Activated T-cell treated with anti-CD3 and anti-CD28 coated beads, Interleukin-2, amount 50 U/mL, for 4 hours (primary cell): ENCODE measurements at places on chromosomes 7 and 10. TPM values are rescaled to one million over a fixed set of nuclear protein-coding genes. Genes with fewer than 3 reads are reported as not detected.

- DNase-seq, result no peak
Measured at GRCh38 chr10:102783568-102783967, 39.8 kb downstream of the WBP1L start.

DNA sequence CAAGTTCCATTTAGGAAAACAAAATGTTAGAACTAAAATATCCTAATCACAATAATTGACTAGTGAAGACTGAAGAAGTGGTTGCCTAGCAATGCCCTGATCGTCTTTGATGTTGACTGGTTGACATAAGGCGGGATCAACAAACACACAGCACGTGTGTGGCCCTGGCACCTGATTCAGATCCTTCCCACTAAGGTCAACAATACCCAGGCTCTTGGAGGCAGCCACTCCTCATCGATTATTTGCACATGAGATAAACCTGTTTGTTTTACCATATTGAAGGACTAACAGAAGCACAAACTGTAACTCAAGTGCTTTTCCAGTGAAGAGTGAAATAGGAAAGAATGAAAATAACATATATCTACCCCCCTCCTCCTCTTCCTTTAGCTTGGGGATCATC is 15.6 kb downstream of the FANK1 start:
- no peak for DNase-seq

DNA sequence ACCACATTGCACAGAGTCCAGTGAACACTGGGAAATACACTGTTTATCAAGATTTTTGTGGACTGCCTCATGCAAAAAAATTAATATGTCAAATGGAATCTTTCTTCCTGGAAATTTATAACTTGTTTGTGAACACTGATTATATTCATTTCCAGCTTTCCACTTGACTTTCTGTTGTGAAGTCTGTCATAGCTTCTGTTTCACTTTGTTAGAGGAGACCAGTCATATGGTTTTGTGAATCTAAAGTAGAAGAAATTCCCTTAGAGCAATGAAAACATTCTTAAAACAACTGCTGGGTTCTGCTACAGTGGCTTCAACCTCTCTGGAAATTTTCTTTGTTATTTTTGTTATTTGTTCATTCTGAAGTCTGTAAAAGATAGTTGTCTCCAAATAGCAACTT is 349.5 kb upstream of the NFE2L3 start:
- DNase-seq, result no peak

DNA sequence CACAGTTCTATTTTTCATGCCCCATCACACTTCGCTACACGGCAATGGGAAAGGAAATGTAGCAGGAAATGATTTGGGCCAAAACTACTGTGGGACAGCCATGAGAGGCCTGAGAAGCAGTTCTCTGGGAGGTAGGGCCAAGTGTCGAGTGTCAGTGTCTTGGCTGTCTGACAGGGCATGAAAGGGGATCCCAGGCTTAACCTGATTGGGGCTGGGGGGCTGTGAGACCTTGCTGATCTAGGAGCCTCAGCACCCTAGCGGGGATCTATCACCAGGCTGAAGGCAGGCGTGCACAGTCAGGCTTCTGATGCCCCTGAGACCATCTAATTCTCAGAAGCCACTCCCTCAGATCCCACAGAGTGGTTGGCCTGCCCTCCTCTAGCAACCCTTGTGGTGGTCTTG is 58.2 kb upstream of the SLC25A13 start:
- no peak for DNase-seq

DNA sequence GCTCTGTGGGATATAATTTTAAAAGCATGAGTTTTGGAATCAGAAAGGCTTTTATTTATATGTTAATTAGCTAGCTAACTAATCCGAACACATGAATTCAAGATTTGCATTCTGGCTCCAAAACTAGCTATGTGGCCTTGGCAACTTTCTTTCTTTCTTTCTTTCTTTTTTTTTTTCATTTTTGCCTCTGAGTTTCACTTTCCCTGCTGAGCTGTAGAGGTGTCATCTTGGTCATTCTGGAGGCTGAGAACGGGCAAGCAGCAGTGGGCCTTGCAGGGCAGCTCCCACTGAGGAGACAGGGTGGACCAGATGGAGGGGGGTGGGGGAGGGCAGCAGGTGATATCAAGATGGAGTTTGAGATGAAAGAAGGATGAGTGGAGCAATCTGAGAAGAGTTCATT is 24.8 kb upstream of the SFMBT2 start:
- no peak for DNase-seq

GRCh38 chr7:135285547-135286233 is 52.1 kb downstream of the STRA8 start:
- no peak for DNase-seq

DNA sequence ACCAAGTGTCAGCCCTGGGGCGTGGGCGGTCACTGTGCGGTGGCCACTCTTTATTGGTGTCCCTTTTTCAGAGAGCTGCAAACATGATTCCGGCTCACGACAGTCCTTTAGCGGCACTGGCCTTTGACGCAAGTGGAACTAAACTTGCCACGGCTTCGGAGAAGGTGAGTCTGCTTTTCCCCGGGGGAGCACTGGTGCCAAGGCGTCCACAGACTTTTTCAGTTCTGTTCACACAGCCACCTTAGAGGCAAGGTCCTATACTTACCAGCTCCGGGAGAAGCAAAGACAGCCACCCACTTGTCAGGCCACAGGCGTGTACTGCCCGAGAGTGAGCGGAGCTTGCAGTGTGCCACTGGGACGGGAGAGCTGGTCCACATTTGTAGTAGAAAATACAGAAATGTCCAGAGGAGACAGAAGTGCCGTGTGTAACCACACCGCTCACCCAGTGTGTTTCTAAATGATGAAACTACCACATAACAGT is 27.9 kb downstream of the WIPI2 start:
- DNase-seq, result no peak

DNA sequence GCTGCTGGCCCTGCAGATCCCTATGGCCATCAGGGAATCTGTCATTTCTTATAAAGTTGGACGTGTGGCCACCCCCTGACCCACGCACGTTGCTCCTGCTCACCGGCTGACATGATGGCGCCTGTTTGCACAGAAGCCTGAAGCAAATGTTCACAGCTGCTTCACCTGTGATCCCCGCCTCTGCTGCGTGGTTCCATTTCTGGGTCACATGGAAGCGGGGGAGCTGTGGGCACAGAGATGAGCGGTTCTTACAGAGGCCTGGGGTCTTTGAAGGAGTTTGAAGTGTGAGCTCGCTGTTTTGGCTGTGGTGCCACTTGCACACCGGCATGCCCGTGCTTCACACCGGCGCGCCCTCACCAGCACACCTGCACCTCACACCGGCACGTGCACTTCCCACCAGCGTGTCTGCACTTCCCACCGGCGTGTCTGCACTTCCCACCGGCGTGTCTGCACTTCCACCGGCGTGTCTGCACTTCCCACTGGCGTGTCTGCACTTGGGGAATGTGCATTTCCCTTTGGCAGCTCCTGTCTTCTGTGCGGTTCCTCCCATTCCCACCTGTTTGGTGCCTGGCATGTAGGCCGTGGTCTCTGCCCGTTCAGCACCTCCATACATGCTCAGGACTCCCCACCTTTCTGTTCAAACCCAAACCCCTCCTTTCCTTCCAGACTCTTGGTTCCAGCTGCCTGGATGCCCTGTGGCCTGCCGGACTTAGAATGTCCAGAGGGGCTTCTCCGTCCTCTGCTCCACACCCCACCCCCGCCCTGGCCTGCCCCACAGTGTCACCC is 86.7 kb downstream of the INPP5A start:
- no peak for DNase-seq

DNA sequence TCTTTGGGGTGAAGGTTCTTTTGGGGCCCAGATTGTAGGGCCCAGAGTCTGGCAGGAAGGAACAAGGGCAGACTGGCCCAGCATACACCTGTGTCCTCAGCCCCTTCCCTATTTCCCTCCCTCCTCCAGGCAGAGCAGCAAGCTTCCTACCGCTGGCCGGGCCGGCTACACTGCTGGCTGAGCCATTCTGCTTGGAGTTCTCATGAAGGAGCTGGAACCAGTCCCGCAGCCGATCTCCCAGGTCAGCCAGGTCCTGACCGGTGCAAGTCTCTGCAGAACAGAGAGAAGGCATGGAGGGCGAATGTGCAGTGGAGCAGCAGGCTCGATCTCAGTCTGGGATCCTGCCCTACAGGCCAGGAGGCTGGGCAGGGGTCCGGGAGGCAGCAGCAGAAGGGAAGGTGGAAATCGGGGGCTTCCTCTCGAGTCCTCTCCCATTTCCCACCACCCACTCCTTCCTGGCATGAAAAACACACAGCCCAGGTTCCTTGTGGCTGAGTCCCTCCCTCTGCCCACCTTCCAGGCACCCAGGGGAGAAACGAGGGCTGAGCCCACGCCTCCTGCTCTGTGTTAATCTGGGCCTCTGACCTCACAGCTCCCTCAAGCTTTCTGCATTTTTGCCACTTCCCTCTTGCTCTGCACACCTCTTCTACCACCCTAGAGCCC is 20.8 kb downstream of the SPOCK2 start:
- no peak for DNase-seq

GRCh38 chr10:69446229-69446628 is 5.0 kb upstream of the TSPAN15 start:
- DNase-seq, result no peak

DNA sequence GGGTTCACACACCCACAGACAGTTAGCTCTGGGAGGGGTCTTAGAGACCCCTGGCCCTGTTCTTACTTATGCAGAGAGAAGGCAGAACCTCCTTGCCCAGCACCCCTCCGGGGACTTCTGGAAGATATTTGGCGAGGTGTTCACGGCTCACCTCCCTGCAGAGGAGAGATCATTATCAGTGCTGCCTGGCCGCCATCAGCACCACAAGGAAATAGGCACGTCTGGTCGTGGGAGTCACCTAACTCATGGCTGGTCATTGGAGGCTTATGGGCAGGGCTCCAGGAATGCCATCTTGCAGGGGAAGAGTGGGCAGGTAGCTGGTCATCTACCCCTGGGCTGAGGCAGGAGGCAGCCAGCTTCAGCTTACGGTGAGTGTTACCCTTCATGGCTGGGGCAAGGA is 189.4 kb downstream of the RPS24 start:
- no peak for DNase-seq

Gene PRKCQ
- 22.3 TPM for total RNA-seq

Gene TPST1
- 2.0 TPM for total RNA-seq

Gene WDFY4
- 3.9 TPM for total RNA-seq

Gene FOXP2
- total RNA-seq, result not detected

Gene HTR5A
- total RNA-seq, result not detected

Gene GSTO2
- total RNA-seq, result 1.1 TPM

Gene SPDYE6
- total RNA-seq, result not detected
